AG04450 (cell line): ENCODE measurements at places on chromosomes 2 and 18.

GRCh38 chr2:192885569-192886160 is 690.9 kb upstream of the TMEFF2 start:
- no peak for DNase-seq

- no peak for DNase-seq
Observed at GRCh38 chr2:117982376-117983033, 31.4 kb downstream of the CCDC93 start.

DNA sequence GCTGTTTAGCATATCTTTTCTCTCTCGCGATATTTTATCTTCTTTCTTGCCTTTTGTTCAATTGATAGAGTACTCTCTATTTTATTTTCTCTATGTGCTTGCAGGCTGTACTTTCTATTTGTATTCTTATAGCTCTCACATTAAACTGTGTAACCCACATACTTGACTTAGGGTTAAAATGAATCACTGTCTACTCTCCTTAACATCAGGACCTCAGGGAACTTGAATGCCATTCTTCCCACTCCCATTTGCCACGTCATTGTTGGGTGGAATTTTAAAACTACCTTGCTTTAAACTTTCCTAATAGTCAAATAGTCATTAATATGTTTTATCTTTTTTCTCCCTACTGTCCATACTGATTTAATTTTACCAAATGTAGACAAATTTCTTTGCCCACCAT is 269.7 kb downstream of the ALPK2 start:
- DNase-seq: no peak

GRCh38 chr2:85864654-85865053 is 24.1 kb downstream of the ST3GAL5 start:
- DNase-seq: no peak

GRCh38 chr2:152396763-152397162 is 61.8 kb downstream of the FMNL2 start:
- DNase-seq: no peak

GRCh38 chr18:39845631-39846030 is 2109.4 kb upstream of the PIK3C3 start:
- no peak for DNase-seq

GRCh38 chr18:62715436-62715758 is at the start of gene PHLPP1:
Gene PHLPP1 (plus strand): TSS chr18:62715541. CDS start chr18:62715684, 143 bp downstream.
- DNase-seq: no peak

DNA sequence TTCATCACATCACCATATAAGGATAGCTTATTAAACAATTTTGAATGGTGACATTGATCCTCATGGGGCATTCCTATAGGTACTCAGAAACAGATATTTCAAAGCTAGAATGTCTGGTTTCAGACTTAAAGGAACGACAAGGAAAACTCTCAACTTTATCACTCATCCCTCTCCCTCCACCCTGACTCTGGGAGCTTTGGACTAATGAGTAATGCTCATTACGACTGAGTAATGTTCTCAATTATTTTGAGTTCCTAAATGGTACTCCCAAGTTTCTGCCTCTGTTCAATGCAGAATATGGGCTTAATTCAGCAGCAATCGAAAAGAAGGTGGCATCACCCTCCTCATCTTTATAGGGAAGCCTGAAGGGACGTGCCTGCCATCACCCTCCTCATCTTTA is 43.4 kb downstream of the RFX8 start:
- no peak for DNase-seq
